ENCODE measurements at places on chromosomes 3 and 15. TPM values are rescaled to one million over a fixed set of nuclear protein-coding genes. Genes with fewer than 3 reads are reported as not detected.

- DNase-seq, result no peak
Observed at GRCh38 chr15:77235566-77235965, 164.7 kb upstream of the TSPAN3 start.

Gene MYH15
- total RNA-seq, result 0.14 TPM

DNA sequence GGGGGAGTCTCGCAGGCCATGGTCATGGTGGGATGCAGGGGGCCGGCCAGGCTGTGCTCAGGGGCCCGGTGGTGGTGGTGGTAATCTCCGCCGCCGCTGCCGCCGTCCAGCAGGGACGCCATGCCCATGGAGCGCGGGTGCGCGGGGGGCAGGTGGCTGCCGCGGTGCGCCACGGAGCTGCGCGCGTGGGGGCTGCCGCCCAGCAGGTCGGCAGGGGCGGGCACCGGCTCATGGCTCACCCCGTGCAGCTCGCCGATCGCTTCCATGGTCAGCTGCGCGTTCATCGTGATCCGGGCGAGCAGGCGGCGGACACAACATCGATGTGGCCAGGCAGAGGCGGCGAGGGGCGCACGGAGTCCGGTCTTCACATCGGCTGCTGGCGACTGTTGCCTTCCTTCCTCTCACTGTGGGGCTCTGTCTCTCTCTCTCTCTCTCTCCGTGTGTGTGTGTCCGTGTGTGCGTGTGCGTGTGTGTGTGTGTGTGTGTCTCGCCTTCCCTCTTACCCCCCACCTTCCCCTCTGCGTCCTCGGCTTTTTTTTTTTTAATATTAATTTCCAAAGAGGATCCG, 451 bp downstream of the ONECUT1 start:
- DNase-seq, result peak; percentile 53

Gene CAV3
- not detected for total RNA-seq

GRCh38 chr15:67061811-67062368, 3.5 kb upstream of the SMAD3 start:
- no peak for DNase-seq

Gene LDHAL6B
- not detected for total RNA-seq

Gene C3orf85
- total RNA-seq, result not detected

DNA sequence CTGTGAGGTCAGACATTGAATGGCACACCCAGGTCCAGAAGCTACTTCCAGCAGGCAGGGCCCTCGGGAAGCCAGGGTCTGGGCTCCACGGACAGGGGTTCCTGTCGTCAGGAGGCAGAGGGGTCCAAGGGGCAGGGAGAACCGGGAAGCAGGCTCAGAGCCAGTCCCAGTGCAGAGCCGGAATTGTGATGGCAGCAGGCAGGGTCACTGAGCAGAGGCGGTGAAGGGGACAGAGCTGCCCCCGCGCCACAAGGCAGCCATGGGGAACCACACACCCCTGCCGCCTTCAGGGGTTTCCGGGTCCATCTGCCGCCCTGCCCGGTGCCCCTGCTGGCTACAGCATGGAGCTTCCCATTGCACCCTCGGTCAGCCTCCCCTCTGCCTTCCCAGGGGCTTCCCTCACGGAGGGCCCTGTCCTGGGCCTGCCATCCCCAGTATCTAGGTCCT, 136.9 kb downstream of the NSMCE3 start:
- DNase-seq, result no peak

- DNase-seq, result no peak
Observed at GRCh38 chr15:66827039-66827697, 125.1 kb downstream of the SMAD6 start.

DNA sequence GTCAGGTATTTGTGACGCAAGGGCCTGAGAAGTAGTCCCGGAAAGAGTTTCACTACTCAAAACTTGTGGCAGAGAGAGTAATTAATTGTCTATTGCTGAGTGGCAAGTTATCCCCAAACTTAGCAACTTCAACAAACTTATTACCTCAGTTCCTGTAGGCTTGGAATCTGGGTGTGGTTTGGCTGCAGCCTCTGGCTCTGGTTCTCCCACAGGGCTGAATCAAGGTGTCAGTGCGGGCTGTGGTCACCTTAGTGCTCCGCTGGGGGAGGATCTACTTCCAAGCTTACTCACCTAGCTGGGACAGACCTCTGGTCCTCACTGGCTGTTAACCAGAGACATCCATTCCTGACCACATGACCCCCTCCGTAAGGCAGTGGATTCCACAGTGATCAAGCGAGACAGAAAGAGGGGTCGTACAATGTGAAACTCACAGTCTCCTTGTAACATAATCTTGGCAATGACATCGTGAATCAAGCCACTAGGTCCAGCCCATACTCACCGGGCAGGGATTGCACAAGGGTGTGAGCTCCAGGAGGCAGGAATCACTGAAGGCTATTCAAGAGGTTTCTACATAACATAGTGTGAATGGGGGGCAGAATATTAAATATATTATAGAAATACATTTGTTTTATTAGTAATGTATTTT, 138.3 kb downstream of the RYR3 start:
- DNase-seq, result no peak

Gene PTPN23
- 45.3 TPM for total RNA-seq

GRCh38 chr3:27630885-27631284, 91.2 kb downstream of the EOMES start:
- DNase-seq, result no peak

Gene PRRT3
- total RNA-seq, result 13.4 TPM

Gene SLC51A
- not detected for total RNA-seq

DNA sequence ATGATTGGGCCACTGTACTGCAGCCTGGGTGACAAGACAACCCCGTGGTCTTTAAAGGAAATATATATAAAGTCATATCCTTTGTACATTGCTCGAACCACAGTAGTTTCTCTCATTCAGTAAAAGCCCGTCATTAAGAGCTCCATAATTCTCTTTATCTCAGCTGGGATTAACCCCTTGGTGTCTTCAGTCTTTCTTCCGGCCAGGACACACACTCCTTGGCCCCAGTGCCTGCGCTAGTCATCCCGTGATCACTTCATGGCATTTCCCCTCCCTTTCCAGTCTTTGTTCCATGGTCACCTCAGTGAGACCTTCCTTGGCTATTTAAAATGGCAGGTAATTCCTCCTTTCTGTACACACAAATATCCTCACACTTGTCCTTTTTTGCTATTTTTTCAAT, 3.3 kb downstream of the RPL35A start:
- DNase-seq, result no peak

Gene CCR1
- total RNA-seq, result 92.2 TPM

DNA sequence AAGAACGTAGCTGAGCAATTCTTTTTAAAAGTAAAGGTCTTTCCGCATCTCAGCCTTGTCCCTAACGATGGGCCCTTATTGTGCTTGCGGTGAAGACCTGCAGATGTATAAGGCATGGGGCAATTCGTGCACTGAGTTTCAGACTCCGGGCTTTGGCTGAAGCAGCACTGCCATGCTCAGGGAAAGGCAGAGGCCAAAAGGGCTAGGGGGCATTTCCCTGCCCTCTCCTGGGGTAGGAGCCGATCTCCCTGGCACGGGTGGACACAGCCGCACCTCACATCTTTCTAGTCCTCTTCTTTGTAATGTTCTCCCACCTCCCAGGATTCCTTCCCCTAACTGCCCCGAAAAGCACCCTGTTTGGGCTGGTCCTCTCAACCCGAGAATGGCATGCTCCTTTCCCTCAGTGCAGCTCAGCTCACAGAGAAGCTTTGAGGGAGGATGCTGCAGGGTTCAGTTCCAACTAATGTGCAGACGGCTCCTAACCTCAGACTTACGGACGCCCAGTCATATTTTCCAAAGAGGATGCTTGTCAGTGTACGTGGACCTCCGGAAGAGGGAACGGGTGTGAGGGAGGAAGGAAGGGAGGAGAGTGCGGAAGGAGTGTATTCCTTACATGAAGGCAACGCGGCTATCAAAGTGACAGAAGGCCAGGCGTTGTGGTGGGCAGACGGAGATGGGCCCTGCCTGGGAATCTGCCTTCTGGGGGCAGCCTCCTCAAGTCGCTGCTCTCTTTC, 61.2 kb downstream of the SYNM start:
- no peak for DNase-seq

DNA sequence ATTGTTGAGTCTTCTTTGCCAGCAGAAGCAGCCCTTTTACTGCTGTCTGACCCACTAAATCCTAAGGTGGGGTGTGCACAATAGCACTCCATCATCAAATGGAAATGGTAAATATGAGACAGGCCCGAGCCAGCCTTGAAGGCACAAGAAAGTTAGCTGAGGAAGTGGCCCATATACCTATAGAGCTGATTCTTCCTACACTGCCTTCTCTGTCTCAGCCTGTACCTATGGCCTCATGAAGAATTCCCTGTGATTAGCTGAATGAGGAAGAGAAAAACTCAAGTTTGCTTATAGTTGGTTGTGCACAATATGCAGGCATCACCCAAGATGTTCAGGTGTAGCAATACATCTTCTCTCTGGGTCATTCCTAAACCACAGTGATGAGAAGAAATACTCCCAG, 31.7 kb upstream of the XCR1 start:
- DNase-seq, result no peak

GRCh38 chr3:13308380-13308801, 111.7 kb downstream of the NUP210 start:
- DNase-seq, result no peak

- DNase-seq, result peak; percentile 73
Observed at GRCh38 chr3:126522363-126522788, 1.6 kb upstream of the CHST13 start.

- no peak for DNase-seq
Observed at GRCh38 chr3:167872941-167873340, 137.4 kb downstream of the SERPINI1 start.

- no peak for DNase-seq
Observed at GRCh38 chr15:56616551-56616950, 116.8 kb downstream of the ZNF280D start.

Gene SENP2
- 41.2 TPM for total RNA-seq

- no peak for DNase-seq
Observed at GRCh38 chr3:16182183-16182582, 7.7 kb downstream of the GALNT15 start.

DNA sequence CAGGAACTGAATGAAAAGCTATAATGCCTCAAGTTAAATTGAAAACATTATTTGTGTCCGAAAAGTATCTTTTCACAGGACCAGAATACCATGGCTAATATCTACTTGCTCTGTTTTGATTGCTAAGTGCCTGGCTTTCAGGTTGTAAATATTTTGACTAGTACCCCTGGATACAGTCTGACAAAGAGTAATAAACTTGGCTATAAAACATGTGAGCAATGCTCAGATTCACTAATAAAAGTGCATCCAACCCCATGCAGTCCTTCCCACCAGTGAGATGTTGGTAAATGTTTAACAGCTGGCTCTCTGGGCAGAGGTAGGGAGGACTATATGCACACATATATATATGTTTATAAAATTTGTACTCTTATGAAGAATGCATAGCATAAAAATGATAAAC, 281.8 kb upstream of the TGFBR2 start:
- no peak for DNase-seq

DNA sequence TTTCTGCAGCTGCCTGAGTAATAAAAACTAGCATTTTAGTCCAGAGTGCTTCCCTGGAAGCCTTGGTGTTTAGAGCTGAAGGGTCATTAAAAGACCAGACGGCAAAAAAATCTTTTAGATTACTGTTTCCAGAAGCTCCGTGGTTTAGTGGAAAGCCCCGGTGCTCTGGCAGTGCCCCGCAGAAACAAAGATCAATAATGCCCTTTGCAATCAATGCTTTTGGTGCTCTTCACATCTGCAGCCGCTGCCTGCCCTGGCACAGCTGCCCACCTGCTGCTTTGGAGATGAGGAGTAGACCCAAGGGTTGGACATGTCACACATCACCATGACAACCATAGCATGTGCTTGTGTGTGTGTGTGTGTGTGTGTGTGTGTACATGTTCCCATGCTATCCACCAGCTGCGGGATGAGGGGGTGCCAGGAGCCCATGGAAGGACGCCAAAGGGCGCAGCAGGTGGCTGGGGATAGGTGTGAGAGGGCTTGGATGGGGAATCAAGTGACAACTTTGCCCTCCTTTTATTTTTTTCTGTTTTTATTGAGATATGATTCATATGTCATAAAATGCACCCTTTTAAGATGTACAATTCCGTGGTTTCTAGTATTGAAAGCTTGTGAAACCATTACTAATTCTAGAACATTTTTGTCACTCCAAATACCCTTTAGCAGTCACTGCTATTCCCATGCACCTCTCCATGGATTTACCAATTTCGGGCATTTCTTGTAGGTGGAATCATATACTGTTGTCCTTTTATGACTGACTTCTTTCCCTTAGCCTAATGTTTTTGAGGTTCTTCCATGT, 75.7 kb upstream of the KLHL25 start:
- no peak for DNase-seq

DNA sequence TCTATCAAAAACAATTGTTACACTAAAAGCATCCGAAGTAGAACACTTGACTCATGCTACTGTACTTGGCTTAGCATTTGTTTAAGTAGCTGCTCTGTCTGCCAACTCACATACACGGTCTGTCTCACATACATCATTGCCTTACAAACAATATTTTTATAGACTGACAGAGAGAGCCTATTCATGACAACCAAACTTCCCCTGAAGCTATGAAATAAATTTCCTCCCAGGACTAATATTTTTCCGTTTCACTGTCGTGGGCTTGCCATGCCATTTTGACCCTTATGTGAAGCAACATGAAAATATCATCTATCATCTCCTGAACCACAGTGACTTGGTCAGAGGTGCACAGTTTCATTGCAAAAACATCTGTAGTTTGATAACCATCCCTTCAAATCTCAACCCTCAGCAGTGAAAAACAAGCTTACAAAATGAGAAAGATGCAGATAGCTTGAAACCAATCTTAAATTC, 66.5 kb upstream of the PYGO1 start:
- no peak for DNase-seq

GRCh38 chr3:105626739-105627138, 242.1 kb downstream of the CBLB start:
- no peak for DNase-seq

Gene ISG20
- 30.2 TPM for total RNA-seq

DNA sequence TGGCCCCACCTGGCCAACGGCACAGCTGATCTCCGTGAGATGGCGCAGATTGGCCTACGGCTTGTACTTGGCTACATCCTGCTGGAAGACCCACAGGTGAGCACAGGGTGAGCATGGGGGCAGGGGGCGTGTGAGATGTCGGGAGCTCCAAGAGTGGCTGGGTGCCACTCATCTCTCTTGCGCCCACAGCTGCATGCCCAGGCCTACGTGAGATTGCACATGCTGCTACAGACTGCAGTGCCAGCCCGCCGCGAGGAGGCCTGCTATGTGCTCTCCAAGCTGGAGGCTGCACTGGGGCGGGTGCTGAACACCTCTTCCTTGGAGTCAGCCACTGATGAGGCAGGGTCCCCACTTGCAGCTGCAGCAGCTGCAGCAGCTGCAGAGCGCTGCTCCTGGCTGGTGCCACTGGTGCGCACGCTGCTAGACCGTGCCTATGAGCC, 22.3 kb downstream of the NBEAL2 start:
- DNase-seq, result no peak

GRCh38 chr3:165192610-165193192, 3.5 kb downstream of the SLITRK3 start:
- no peak for DNase-seq

DNA sequence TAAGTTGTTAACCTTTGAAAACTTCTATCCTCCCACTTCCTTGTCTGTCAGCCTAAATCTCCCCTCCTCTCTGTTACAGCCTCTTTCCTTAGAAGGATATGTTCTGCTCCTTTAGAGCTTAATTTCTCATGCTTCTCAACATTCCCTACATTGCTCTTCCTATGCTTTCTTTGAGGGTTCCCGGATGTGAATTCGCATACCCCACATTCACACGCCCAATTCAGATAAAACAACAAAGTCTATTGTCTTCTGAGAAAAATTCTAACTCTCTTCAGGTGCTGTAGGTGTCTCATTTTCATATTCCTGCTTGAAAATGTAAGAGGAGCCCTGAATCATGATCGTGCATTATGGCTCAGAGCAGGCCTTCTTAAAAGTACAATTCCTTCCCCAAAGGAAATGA, 171.8 kb upstream of the DPH6 start:
- no peak for DNase-seq
